Activated CD4-positive, alpha-beta T cell treated with anti-CD3 and anti-CD28 coated beads for 36 hours (primary cell): ENCODE measurements at places on chromosomes 11 and 22. TPM values are rescaled to one million over a fixed set of nuclear protein-coding genes. Genes with fewer than 3 reads are reported as not detected.

Gene PRDX5
- total RNA-seq = 110 TPM

Gene GTSE1
- total RNA-seq = 39.9 TPM

Gene SAA2
- total RNA-seq = not detected

Gene SLC5A4
- not detected for total RNA-seq

Gene C11orf97
- not detected for total RNA-seq

Gene RFPL1
- total RNA-seq = not detected

Gene PTPN5
- total RNA-seq = not detected

Gene LRRN4CL
- total RNA-seq = not detected

Gene BBOX1
- not detected for total RNA-seq

Gene SLC22A25
- total RNA-seq = not detected

Gene GNG3
- not detected for total RNA-seq

Gene PHOX2A
- total RNA-seq = not detected

Gene OR52N4
- 0.70 TPM for total RNA-seq

Gene NRIP3
- 2.2 TPM for total RNA-seq

Gene CD3G
- 141 TPM for total RNA-seq

Gene DDI1
- not detected for total RNA-seq
